ENCODE measurements at places on chromosomes 5 and 9. TPM values are rescaled to one million over a fixed set of nuclear protein-coding genes. Genes with fewer than 3 reads are reported as not detected.

Gene C5orf58
- total RNA-seq = not detected

Gene NEUROG1
- not detected for total RNA-seq

Gene QRFP
- total RNA-seq = not detected

Gene RANBP17
- 1.6 TPM for total RNA-seq

Gene PCDHB13
- 0.06 TPM for total RNA-seq

Gene RLN2
- not detected for total RNA-seq

Gene SERF1A
- total RNA-seq = 0.95 TPM

Gene GMCL2
- not detected for total RNA-seq

Gene TERT
- 2.7 TPM for total RNA-seq

Gene ANKDD1B
- total RNA-seq = not detected

Gene PCDHAC1
- total RNA-seq = 1.5 TPM

Gene CDX1
- total RNA-seq = not detected

Gene SLC46A2
- total RNA-seq = not detected

Gene GADD45G
- 0.52 TPM for total RNA-seq

Gene EEIG1
- 32.2 TPM for total RNA-seq

Gene FGF18
- 4.8 TPM for total RNA-seq

Gene PCDHB6
- 0.88 TPM for total RNA-seq

Gene TSLP
- not detected for total RNA-seq

Gene FREM1
- not detected for total RNA-seq

Gene FBP2
- total RNA-seq = not detected

Gene CMYA5
- total RNA-seq = 0.09 TPM

Gene KIF20A
- total RNA-seq = 38.7 TPM

Gene NR6A1
- total RNA-seq = 1.9 TPM

Gene ST8SIA4
- total RNA-seq = 0.45 TPM

Gene LCNL1
- 0.10 TPM for total RNA-seq

Gene SLC25A2
- not detected for total RNA-seq

Gene PLPP6
- total RNA-seq = 10.8 TPM

Gene RNF183
- total RNA-seq = not detected

Gene SLC9A3
- 2.1 TPM for total RNA-seq

Measured in A549 treated with dexamethasone at 1 μM for 4 hours (cell line).